ENCODE measurements at places on chromosomes 1 and 21.

DNA sequence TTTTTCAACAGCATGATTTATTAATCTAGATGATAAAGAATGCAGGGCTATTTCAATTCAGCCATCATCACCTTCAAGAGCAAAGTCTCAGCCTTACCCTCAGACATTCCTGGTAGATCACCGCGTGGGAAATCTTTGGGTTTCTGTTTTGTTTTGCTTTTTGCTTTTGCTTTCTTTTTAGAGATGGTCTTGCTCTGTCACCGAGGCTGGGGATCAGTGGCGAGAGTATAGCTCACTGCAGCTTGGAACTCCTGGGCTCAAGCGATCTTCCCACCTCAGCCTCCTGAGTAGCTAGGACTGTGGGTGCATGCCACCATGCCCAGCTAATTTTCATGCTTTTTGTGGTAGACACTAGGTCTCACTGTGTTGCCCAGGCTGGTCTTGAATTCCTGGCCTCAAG lies 289.7 kb downstream of the AJAP1 start:
- DNase-seq = no peak

DNA sequence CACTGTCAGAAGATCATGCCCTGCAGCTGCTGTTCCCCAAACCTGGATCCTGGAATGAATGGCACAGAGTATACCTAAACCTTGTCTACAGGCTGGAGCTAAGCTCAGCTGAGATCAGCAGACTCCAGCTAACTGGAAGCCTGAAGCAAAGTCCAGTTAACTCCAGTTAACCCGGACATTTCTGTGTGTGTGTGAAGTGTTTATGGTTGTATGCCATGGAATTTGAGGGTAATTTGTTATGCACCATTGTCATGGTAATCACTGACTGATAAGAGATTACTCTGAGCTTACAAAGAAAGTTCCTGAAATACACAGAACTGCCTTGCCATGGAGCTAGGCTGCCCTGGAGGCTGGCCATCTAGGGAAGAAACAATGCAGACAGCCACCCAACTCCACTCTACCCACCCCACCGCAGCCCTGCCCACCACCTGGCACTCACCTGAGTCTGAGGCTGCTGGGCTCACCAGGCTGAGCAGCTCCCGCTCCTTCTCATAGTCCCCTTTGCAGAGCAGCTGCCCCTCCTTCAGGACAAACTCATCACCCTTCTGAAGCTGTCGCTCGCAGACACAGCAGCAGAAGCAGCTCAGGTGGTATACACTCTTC lies 107.4 kb downstream of the LMX1A start:
- DNase-seq = no peak

DNA sequence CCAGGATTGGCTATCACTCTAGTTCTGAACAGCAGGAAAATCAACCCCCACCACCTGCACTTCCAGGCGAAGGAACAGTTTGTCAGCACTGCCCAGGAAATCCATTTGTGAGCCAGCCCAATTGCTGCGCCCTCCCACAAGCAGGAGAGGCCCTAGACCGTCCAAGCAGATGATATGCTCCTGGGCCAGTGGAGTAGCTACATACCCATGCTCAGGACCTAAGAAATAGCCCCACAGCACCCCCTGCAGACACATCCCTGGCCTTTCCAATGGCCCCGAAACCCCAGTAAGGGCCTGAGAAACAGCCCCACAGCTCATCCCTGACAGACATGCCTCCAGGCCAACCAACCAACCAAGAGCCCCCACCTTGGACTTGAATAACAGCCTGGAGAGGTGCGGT lies 111.5 kb upstream of the ZC3H11B start:
- no peak for DNase-seq

- DNase-seq = no peak
Observed at GRCh38 chr1:46137916-46138315, 5.5 kb upstream of the PIK3R3 start.

DNA sequence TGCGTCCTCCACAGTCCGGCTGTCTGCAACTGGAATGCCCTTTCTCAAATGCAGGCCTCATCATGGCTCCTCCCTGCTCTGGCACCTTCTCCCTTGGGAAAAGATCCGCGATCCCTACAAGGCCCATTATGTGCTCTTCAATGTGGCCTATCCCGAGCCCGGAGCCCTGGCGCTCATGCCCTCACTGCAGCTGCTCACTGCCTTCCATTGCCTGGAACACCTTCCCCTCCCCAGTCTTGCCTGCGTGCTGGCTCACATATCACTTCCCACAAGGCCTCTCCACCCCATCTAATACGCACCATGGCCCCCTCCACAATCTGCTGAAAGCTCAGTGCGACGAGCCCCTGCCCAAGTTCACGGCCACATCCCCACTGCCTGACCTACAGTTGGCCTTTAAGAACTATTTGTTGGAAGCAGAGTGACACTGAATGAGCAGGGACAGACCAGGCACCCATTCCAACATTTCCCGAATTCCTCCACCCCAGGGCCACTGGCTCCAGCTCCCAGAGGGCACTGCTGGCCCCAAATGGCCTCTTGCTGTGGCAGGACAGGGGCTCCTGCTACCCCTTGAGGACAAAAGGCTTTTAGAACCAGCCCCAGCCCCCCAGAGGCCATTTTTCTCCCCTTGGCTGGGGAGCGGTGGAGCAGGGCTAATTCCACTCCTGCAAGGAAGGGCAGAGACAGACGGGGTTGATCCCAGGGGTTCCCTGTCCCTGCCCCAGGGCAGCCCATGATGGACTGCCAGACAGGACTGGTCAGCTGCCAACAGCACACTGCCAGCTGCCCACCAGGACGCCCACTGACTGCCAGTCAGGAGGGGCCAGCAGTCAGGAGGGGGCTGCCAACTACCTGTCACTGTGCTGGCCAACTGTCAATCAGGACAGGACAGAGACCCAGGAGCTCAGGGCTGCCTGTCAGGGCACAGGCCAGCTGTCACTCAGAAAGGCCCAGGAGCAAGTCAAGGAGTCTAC lies 64.8 kb downstream of the DHRS3 start:
- DNase-seq = no peak

- DNase-seq = no peak
Observed at GRCh38 chr1:183284086-183284485, 98.0 kb downstream of the LAMC2 start.

- no peak for DNase-seq
Observed at GRCh38 chr1:182141040-182141439, 79.5 kb upstream of the ZNF648 start.

GRCh38 chr21:44429894-44430293 lies 25.4 kb upstream of the LRRC3 start:
- DNase-seq = no peak

DNA sequence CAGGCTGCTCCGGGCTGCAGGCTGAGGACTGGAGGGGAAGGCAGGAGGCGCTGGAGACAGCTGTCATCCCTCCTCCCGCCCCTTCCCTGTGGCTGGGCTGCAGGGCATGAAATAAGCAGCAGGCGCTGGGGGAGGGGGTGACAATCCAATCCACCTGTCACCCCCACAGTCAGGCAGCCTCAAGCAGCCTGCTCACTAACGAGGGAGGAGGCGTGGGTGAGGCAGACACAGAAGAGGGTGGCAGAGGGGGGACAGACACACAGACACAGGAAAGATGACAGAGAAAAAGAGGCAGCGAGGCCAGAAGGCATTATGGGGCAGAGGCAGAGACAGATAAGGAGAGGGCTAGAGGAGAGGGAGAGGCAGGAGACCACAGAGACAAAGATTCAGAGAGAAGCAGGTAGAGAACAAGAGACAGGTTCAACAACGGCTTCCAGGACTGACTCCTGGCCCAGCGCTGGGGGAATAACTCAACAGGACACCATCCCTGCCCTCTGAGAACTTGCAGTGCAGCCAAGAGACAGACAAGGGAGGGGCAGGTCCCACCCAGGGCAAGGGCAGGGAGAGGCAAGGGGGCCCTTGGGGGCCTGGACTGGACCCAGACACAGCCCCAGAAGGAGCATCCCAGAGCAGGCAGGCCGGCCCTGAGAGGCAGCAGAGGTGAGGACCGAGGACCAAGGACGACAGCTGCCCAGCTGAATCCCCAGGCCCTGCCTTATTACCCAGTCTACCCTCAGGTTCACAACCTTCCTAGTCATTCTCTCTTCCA lies 11.2 kb downstream of the MEF2D start:
- DNase-seq = no peak

- no peak for DNase-seq
Observed at GRCh38 chr1:210464519-210465039, 135.9 kb downstream of the HHAT start.

DNA sequence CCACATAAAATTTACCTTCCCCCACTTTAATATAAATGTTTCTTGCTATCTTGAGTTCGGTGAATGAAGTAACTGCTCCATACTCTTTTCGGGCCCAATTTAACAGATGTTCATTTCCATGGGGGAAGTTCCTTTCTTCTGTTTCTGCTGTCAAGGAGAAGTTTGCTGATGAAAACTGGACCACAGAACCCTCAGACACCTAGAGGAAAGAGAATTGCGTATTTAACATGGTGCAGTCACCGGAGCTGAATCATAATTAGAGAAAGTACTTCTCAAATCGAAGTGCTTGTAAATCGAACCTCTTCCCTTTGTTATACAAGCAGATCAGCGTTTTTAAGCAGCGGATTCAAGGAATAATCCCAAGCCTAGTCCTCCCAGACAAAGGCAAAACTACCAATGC lies 151.2 kb downstream of the TGFBR3 start:
- no peak for DNase-seq

DNA sequence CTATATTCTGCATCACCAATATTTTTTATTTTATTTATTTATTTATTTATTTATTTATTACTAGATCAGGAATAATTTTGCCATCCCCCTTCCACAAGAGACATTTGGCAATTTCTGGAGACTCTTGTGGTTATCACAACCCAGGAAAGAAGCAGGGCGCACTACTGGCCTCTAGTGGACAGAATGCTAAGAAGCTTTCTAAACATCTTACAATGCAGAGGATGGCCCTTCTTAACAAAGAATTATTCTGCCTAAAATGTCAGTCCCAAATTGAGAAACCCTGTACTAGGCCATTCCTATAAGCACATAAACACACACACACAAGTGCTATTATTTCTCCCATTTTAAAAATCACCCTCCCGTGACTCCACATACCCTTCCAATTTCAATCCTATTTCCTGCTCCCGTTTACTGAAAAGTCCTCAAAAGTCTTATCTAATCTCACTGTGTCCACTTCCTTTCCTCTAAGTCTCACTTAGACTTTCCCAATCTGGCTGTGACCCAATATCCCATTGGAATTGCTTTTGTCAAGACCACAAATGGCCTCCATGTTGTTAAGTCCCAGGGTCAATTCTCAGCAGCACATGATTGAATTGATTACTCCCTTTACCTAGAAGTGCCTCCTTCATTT lies 43.7 kb upstream of the RNF11 start:
- DNase-seq = peak; percentile 63

GRCh38 chr1:244231572-244232315 lies 180.7 kb downstream of the ZBTB18 start:
- DNase-seq = no peak

DNA sequence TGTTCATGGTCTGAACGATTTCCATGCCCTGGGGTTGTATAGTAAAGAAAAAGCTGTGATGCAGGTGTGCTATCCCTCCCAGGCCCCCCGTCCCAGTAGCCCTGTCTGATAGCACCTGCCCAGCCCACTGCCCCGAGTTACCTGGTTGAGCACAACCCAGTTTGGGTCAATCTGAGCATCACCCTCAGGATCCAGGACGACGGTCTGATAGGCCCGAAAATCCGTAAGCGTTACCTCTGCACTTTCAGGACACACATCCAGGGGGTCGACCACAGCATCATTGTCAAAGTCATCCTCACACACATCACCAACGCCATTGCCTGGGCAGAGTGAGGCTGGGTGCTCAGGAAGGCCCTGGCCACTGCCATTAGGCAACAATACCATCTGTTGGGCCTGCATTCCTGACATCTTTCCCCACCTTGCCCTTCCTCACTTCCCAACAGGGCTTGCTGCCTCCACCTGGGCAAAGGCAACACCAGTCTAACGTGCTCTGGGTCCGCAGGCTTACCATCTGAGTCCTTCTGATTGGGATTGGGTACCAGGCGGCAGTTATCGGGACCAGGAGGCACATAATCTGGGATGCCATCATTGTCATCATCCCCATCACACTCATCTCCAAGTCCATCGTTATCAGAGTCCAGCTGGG lies 9.7 kb downstream of the THBS3 start:
- DNase-seq = no peak

DNA sequence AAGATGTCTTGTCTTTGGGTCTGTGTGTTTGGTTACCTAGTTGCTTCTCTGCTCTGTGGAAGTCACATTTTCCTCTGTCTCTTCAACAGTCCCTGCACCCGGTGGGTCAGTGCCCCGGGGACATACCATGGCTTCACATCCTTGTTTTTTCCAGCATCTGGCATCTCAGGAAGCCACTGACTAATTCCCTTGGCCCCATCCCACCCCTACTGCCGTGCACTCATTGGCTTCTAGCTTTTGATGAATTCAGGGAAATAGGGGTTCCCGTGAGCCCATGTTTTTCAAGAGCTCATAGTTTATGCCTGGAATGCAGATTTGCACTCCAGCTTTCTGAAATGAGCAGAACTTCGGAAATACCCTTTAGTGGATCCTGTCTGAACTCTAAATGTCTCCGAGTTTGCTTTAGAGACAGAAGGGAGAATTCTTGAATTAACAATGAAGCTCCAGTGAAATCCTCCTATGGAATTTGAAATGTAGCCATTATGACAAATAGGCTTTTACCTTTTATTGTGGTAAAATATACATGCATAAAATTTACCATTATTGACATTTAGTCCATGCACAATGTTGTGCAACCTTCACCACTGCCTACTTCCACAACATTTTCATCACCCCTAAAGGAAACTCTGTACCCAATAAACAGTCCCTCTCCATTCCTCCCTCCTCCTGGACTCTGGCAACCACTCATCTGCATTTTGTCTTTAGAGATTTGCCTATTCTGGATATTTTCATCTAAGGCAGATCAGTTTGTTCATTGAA lies 67.5 kb downstream of the CLIC6 start:
- no peak for DNase-seq

DNA sequence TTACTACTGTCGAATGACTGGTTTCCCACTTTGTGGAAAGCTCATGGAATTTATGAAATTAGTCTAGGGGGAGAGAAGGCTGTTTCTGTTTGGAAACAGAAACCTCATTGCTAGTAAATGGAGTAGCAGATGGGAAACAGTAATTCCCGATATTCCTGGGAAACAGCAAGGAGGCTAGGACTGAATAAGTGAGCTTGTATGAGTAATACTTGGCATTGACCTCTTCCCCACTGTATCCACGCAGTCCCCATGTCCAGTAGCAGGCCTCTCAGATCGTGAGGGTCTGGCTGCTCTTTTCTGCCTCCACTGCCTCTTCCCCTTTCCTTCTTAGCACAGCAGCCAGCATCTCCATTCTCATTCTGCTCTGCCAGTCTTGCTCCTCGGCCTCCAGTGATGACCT lies 75.5 kb downstream of the PRDM2 start:
- no peak for DNase-seq

DNA sequence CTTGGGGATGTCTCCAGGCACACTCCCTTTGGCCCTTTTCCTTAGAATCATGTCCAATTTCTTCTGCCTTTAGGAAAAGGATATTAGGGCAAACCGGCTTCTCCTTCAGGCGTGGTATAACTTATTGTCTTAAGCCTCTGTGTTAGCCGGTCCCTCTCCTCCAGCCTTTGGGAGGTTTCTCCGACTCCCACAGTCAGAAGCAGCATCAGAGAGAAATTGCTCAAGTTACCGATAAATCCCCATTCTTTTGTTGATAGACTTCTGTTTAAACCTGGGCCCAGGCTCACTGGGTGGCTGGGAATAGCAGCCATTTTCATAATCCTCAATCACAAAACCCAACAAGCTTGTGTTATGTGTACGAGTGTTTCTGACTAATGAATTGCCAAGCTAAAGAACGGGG lies 85.4 kb upstream of the KAZN start:
- no peak for DNase-seq

Measured in RWPE1 (cell line).